ENCODE measurements at places on chromosomes 5 and 9.

DNA sequence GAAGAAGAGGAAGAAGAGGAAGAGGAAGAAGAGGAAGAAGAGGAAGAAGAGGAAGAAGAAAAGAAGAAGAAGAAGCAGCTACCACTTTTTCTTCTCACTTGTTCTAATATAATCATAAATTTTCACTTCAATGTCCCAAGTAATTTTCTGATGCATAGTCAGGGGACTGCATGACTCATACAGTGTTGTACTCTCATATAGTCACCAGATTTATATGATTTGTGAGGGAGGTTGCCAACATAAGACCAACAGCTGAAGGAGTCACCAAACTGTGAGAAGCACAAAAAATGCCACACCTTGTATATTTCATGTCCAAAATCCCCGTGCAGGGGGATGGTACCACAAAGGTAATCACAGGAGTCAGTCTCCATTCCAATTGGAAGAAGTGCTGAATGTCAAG is 32.7 kb upstream of the DMRTA1 start:
- no peak for DNase-seq

DNA sequence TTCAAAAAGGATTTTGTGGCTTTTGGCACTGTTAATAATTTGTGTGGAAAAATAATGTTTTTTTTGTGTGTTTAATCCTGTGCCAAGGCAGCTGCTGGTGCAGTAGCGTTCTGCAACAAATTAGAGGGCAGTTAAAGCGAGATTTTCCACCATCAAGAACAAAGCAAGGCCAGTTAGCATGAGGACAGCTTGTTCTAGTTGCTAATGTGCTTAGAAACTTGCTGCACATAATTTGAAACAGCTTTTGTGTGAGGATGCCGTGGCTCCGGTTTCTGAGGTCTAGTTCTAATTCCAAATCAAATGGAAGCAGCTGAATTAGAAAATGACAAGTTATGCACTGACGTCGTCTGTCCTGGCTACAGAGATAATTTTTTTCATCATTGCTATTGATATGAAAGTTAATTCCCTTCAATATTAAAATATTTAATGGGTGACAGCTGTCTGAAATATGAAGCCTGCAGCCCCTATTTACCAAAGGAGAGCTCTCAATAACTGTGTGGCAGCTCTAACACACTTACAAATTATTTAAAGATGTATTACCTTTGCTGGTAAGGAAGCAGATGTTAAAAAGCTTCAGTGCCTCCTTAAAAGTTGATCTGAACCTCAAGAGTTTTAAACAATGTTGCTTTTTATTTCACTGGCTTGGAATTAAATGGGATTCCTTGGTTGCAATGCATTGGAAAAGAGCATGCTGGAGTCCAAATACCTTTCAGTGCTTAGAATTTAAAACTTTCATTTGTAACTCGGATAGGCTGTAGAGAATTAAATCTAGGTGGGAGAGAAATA is 128.6 kb downstream of the SPATA31D1 start:
- DNase-seq, result no peak

GRCh38 chr5:67725604-67726003 is 490.0 kb upstream of the PIK3R1 start:
- no peak for DNase-seq

GRCh38 chr9:116096046-116096445 is 57.5 kb upstream of the PAPPA start:
- no peak for DNase-seq

DNA sequence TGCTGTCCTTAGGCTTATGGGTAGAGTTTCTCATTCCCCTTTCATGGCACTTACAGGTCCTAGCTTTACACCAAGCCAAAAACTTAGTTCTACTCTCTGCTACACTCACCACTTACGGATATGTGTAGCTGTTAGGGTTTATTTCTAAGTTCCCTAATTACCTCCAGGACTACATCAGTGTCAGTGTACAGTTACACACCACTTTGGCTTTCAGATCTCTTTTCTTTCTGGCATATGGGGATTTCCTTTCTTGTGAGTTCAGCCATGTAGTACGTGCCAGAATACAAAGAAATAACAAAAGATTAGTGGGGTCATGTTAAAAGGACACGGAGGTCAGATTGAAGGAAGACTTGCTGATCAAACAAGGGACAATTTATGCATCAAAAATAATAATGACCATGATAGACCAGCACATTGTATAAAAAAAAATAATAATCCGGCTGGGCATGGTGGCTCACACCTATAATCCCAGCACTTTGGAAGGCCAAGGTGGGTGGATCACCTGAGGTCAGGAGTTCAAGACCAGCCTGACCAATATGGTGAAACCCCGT is 41.8 kb downstream of the LYRM7 start:
- no peak for DNase-seq

GRCh38 chr9:70924380-70924779 is 197.0 kb downstream of the TRPM3 start:
- no peak for DNase-seq

DNA sequence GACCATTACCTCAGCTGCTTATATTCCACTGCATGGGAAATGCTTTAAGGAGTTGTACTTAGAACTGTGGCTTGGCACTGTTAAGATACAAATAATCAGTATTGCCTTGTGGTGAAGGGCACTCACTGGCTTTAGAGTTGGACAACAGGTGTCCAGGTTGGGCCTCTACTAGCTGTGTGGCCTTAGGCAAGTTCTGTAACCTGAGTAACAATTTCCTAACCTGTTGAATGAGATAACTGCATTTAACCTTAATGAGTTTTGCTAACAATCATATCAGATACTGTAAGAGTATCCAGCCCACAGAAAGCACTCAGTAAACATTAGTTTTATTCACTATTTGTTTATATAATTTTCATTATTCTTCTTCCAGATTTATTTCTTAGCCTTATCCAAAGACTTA is 17.2 kb upstream of the HK3 start:
- DNase-seq, result no peak

- DNase-seq, result no peak
These were observed 17.7 kb downstream of the MLLT3 start for GRCh38 chr9:20604562-20604961.

GRCh38 chr5:67405755-67406154 is 209.2 kb upstream of the CD180 start:
- no peak for DNase-seq

GRCh38 chr5:20286512-20286911 is 298.5 kb upstream of the CDH18 start:
- DNase-seq, result no peak

GRCh38 chr9:26773056-26773455 is 119.5 kb downstream of the CAAP1 start:
- no peak for DNase-seq

DNA sequence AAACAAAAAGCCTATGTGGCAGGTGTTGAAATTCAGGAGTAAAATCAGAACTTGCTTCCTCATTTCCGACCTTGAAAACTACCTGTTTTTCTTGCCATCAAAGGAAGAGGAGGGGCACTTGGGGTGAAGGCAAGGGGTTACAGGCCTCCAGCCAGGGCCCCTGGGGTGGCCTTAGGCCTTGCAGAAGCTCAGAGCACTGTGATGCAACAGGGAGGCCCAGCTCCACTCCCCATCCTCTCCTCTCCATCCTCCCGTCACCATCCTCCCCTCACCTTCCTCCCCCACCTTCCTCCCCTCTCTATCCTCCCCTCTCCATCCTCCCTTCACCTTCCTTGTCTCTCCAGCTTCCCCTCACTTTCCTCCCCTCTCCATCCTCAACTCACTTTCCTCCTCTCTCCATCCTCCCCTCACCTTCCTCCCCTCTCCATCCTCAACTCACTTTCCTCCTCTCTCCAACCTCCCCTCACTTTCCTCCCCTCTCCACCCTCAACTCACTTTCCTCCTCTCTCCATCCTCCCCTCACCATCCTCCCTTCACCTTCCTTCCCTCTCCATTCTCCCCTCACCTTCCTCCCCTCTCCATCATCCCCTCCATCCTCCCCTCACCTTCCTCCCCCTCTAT is 111.6 kb downstream of the WNK2 start:
- DNase-seq, result no peak

GRCh38 chr9:118459913-118460312 is 755.7 kb downstream of the TLR4 start:
- DNase-seq, result no peak

DNA sequence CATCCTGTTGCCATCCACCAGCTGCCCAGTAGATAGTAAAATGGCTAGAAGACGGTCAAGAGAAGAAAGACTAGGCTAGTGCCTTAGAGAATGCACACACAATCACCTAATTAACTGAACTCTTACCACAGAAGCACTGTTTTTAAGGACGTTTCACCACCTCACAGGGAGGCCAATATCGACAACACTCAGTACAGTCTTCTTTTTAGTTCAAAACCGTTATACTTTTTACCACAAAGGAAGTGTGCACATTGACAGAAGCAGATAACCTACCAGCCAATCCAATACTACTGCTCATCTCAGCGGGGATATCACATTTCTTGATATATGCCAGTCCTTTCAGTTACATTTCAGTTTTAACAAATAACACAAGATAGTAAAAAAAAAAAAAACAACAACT is 122.3 kb downstream of the GNAQ start:
- no peak for DNase-seq

- no peak for DNase-seq
These were observed 132.8 kb upstream of the ALDH1B1 start for GRCh38 chr9:38259519-38260218.

GRCh38 chr9:112623198-112623597 is 94.7 kb downstream of the INIP start:
- no peak for DNase-seq

GRCh38 chr5:2254406-2254805 is 371.7 kb upstream of the IRX4 start:
- DNase-seq, result no peak

DNA sequence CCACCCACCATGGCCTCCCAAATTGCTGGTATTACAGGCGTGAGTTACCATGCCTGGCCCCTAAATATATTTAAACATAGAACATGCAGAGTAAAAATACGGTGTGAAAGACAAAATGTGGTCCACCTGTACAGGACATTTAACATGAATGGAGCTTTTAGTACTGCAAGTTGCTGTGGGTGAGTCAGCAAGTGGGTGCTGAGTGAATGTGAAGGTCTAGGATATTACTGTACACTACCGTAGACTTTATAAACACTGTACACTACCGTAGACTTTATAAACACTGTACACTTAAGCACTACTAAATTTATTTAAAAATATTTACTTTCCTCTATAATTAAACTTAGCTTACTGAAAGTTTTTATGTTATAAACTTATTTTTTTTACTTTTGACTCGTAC is 317.8 kb downstream of the PRDM9 start:
- no peak for DNase-seq

- DNase-seq, result no peak
These were observed 1.3 kb downstream of the MOB3B start for GRCh38 chr9:27528076-27528885.

DNA sequence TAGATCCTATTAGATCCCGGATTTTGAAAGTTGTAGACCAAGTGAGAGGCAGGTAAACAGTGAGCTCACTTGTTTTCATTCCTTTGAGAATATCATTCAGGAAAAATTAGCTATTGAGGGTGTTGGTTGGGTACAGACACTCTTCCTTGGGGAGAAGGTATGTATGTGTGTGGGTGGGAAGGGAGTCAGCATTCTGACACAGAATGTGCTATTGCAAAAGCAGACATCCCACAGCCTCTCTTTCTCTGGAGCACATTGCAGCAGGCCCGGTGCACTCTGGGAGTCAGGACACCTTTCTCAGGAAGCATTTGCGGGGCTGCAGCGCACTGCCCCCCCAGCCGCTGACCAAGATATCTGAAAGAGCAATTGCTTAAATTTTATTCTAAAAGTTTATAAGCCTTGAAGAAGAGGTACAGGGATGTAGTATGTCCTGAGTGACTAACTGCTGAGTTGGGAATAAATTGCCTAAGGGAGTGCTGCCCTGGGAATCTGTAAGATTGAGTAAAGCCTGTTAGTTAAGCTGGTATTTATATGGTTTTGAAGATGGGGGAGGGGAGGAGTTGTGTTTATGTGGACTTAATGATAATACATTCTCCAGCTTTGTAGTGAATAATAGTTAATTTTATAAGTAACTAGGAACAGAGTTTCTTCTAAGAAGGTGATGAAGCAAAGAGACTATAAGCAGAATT is 5.2 kb downstream of the TNFAIP8 start:
- no peak for DNase-seq

GRCh38 chr9:115964710-115965347 is 188.8 kb upstream of the PAPPA start:
- no peak for DNase-seq

GRCh38 chr9:436482-436881 is 221.8 kb downstream of the DOCK8 start:
- DNase-seq, result no peak

DNA sequence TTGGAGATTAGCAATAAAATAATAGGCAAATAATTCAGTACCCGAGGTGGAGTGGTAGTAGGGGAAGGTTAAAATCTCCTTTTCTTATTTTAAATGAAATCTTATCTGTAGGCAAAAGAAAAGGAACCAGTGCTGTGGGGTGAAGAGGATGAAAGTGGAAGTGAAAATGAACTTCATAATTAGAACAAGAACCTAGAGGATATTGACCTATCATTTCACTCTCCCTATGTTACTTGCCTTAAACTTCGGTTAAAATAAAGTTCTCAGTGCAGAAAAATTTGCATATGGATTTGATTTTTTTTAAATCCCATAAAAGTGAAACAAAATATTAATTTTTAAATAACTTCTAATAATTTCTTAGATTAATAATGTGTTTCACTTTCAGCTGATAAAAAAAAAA is 1094.9 kb upstream of the C9orf72 start:
- no peak for DNase-seq

GRCh38 chr9:20981486-20981885 is 50.0 kb downstream of the HACD4 start:
- DNase-seq, result no peak
